Mesothelial cell of epicardium (in vitro differentiated cells): ENCODE measurements at places on chromosomes 6 and 20.

DNA sequence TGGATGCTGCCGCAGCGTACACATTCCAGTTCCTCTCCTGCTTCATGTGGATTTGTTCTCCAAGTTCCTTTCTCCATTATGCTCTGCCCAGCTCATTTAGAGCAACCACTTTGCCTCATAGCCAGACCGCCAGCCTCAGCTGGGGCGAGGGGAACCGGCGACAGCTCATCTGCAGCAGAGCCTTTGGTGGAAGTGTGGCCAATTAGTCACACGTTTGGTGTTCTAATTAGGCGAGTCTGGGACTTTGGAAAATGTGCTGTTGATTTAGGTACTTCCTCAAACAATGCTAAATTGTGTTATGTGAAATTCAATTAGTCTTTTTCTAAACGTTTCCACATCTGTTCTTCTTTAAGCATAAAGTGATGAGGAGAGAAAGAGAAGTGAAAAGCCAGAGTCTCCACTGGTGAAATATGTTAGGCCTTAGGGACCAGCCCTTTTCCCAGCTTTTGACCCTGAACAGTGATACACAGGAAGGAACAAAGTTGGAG, 217.9 kb downstream of the TBX18 start:
- DNase-seq: no peak

DNA sequence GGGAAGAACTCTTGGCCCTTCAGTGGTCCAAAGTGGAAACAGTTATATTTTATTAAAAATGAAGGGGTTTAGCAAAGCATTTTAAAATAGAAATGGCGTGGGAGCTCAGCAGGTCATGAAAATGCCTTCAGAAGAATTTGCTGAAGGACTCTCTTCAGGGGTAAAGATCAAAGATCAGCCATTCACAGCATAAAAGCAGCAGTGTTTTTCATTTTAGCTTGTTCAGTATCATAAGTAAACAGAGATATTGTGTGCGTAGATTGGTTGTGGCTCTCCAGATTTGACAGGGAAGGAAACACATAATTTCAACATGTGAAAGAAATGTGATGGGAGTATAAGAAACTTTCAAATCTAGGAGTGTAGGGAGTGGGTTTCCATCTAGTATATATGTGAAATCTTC, 519.2 kb upstream of the MAP3K7 start:
- DNase-seq: no peak

- no peak for DNase-seq
Measured at GRCh38 chr6:18425218-18425617, 38.1 kb downstream of the RNF144B start.

GRCh38 chr6:31631209-31631608, 10.7 kb downstream of the PRRC2A start:
- no peak for DNase-seq

DNA sequence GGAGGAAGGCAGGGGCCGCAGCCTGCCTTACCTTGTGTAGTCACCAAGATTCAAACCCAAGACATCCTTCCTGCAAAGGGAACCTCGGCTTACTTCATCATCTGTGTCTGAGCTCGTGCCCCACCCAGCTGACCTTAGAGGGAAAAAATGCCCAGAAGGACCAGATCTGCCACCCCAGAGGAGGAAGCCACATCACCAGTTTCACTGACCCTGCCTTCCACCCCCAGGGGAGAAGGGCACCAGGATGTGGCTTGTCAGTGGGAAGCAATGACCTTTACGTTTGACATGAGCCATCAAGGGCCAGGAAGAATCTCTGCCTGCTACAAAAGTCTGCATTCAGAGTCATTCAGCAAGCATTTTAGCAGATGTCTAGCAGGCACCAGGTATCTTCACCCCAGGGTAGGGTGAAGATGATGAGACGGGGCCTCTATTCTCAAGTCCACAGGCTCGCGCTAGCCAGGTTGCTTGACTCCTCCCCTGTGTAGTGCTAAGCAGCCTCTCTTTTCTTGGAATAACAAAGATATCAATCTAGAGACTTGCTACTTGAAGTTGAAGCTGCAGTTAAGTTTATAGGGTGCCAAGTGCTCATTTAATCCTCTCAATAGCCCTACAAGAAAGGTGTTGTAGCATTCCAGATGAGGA, 28.1 kb downstream of the HM13 start:
- DNase-seq: no peak

GRCh38 chr6:50850223-50851048, 31.8 kb downstream of the TFAP2B start:
- peak; percentile 71 for DNase-seq

DNA sequence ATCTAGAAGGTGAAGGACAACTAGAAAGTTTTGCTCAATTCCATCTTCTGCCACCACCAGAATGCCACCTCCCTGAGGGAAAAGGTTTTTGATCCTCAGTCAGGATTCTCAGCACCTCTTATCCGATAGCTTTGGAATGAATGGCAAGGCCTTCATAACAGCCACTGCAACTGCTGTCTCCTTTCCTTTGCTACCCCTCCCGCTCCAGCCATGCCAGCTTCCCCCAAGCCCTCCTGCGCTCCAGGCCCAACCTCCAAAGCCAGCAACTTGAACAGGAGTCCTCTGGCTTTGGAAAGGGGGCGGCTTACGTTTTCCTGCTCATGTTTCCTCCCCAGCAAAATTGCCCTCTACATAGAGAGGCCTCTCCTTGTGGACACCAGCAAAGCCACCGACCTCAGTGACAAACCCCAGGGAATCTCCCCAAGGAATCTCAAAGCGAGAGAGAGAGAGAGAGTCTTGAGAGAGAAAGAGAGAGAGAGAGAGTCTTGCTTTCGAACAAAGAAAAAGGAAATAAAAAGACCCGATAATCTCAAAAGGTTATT, 420 bp upstream of the BTN2A1 start:
- peak; percentile 47 for DNase-seq

DNA sequence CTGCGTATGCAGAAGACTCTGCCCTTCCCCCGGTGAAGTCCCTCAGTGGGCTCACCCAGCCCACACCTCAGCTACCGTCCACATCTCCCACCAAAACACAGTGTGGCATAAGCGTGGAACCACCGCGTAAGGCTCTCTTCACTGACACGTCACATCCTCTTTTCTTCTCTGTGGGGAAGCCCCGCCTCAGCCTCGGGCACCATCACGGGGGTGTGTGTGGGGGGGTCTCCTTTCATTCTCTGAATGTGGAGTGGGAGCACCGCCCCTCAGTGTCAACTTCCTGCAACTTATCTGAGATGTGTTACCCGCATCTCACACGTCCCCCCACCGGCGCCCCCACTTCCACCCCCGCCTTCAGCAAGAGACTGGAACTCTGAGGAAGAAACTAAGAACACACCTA, 388.4 kb upstream of the JARID2 start:
- DNase-seq: no peak

DNA sequence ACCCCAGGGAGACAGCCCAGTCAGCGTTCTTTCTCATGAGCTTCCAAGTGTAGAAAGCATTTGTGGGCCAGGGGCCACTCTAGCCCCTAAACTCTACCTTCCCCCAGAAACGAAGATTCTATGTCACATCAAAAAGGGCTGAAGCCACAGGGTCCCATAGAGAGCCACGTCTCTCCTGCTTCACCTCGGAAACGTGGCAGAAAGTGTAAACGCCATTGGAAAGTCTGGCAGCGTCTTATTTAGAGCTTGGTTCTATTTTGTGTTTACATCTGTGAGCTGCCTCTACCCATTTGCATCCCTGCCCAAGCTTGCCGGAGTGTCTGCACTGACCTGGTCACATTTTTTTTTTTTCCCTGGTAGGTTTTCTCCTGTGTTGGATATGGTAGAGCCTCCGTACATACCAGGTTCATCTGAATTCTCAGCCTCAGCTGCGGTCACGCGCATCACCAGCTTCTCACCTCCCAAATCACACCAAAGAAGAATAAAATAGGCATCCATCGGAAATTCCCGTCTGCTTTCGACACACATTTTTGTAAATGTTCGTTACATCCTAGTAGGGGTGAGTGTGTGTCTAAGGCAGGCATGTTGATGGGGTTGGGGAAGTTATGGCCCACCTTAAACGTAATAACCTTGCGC, 62.6 kb downstream of the NPEPL1 start:
- no peak for DNase-seq

GRCh38 chr6:52640916-52641315, 30.0 kb upstream of the TMEM14A start:
- DNase-seq: no peak

DNA sequence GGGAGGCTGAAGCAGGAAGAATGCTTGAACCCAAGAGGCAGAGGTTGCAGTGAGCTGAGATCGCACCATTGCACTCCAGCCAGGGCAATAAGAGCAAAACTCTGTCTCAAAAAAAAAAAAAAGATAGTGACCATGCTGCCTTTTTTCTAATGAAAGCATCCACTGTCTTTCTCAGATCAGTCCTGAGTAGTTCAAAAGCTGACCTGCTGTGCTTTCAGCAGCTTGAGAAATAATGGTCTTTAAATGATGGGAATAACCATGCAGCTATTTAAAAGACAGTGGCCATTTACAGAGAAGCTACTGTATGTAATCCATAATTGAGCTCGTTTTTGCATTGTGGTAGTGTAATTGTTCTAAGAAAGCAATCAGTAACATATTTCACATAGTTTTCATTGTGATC, 36.1 kb downstream of the DSTN start:
- DNase-seq: no peak

DNA sequence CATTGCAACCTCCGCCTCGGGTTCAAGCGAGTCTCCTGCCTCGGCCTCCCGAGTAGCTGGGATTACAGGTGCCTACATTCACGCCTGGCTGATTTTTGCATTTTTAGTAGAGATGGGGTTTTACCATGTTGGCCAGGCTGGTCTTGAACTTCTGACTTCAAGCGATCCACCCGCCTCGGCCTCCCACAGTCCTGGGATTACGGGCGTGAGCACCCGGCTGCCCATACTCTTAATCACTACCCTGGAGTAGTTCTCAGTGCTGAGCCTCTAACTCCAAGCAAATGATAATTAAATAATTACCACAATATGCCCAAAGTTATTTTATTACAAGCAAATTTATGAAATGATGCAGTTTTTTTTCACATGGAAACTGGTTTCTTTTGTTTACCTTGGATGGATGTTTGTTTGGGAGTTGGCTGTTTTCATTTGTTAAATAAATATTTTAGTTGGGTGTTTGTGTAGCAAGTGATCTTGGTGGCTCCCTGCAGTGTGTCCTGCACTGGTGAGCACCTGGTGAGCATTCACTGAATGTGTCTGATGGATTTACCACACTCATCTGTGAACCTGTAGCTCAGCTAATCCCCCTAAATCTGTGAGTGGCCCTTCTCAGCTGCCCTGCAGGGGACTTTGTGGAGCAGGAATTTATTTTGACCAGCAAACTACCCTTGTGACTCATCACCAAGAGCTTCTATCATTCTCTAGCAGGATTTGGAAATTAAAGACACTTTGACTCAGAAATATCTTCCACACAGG, 36.9 kb downstream of the UTRN start:
- no peak for DNase-seq

GRCh38 chr6:451336-451735, 59.8 kb downstream of the IRF4 start:
- no peak for DNase-seq

DNA sequence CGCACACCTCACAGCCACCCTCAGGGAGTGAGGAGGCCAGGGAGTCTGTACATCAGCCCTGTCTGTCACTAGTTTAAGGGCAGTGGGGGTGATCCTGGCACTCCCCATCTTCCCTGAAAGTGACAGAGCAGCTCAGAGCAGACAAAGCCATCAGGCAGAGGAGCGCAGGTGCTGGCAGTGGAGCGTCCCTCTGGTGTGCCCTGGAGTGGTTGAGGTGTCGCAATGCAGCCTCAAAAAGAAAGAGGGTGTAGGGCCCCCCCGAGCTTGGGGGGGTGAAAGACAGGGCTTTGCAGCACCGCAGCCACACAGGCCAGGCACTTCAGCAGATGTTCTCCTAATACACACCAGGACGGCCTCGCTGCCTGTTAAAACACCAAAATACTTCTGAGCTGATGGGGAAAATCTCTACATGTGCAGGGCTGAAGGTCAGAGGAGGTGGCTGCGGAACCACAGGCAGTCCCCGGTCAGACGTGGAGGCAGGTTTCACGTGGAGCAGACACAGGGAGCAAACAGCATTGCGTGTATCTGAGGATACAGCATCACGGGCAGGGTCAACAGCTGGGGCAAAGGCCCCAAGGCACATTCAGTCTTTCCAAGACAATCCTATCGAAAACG, 69.5 kb downstream of the PREX1 start:
- DNase-seq: no peak

GRCh38 chr6:139030228-139030963, 1.9 kb downstream of the ABRACL start:
- DNase-seq: no peak

GRCh38 chr6:44856479-44856878, 469.0 kb downstream of the CDC5L start:
- no peak for DNase-seq

DNA sequence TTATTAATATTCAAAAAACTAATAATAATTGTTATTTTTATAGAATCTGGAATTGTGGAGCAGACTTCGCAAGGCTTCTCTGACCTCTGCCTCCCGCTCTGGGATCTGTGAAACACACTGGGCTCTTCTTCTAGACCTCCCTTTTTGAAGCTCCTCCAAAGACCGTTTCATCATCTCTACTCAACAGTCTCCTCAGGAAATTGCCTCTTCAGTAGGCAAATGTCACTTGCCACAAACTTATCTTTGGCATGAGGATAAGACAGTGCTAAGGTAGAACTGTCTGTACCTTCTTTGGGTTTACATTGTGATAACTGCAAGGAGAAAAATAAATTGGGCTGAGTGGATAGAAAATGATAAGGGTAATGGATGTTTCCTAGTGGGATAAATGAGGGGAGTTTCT, 2.3 kb upstream of the MAS1L start:
- no peak for DNase-seq

GRCh38 chr6:24126586-24127192, 674 bp downstream of the NRSN1 start:
- DNase-seq: peak; percentile 79

- no peak for DNase-seq
Measured at GRCh38 chr6:41237128-41237527, 9.0 kb downstream of the TREML4 start.

GRCh38 chr6:22320750-22321149, 23.9 kb upstream of the PRL start:
- no peak for DNase-seq

DNA sequence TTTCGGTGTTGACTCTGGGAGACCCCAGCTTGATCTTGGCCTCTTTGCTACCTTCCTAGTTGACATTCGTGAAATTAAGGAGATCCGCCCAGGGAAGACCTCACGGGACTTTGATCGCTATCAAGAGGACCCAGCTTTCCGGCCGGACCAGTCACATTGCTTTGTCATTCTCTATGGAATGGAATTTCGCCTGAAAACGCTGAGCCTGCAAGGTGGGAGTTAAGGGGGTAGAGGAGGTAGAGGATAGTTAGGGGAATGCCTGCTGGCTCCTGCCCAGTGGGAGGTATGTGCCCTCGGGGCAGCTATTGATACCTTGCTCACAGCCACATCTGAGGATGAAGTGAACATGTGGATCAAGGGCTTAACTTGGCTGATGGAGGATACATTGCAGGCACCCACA, 22.2 kb downstream of the PLCG1 start:
- no peak for DNase-seq

- no peak for DNase-seq
Measured at GRCh38 chr20:33472868-33473435, 16.9 kb upstream of the CBFA2T2 start.

- no peak for DNase-seq
Measured at GRCh38 chr6:26033941-26034354, 53.3 kb upstream of the HFE start.

- DNase-seq: no peak
Measured at GRCh38 chr6:31631681-31632278, 11.3 kb downstream of the PRRC2A start.

GRCh38 chr6:161434921-161435747, 161.3 kb upstream of the AGPAT4 start:
- DNase-seq: no peak

- DNase-seq: no peak
Measured at GRCh38 chr6:107246972-107247615, 131.8 kb upstream of the BEND3 start.

GRCh38 chr6:24844061-24844460, 45.3 kb upstream of the ARMH2 start:
- no peak for DNase-seq
